NCI-H524 (cell line): ENCODE measurements at places on chromosomes 7 and 10.

- DNase-seq, result no peak
Observed at GRCh38 chr10:121158988-121159579, 307.9 kb downstream of the WDR11 start.

DNA sequence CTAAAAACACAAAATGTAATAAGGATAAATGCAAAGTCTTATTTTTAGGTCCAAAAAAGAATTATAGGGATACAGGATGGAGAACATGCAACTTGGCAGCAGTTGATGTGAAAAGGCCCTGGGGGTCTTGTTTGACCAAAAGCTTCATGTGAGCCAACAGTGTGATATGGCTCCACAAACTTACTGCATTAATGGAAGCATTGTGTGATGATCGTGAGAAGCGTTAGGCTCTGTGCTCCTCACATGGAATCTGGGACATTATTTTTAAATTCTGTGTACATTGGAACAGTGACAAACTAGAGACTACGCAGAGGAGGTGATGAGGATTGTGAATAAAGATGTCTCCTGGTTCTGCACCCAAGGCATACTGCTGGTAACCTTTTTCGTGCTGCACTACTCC, 39.1 kb upstream of the CALD1 start:
- no peak for DNase-seq

DNA sequence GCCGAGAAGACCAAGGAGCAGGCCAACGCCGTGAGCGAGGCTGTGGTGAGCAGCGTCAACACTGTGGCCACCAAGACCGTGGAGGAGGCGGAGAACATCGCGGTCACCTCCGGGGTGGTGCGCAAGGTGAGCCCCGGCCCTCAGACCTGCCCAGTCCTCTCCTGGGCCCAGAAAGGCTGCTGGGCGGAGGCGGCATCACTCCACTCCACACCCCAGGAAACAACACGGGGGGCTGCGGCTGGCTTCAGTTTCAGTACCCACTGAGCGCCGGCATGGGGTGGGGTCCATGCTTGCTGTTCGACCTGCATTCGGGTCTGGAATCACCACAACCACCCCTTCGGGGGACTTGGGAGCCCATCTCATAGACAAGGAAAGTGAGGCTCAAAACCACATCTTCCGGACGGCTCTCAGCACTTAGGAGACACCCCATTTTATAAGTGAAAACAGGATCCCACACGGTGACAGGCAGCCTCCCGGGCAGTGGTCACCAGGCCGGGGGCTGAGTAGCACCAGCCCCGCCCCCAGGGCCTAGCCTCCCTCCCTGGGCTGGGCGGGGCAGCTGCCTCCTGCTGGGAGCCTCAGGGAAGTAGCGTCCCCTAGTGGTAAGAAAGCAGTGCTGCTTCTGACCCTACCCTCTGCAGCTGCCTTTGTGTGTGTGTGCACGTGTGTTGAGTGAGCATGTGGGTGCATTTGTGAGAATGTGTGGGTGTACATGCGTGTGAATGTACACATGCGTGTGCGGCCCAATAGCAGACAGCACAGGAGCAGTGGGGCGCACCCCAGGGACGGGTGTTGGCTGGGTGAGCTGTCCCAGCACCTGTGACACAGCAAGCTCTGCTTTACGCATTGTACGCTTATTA, 1.8 kb downstream of the SNCG start:
- no peak for DNase-seq

DNA sequence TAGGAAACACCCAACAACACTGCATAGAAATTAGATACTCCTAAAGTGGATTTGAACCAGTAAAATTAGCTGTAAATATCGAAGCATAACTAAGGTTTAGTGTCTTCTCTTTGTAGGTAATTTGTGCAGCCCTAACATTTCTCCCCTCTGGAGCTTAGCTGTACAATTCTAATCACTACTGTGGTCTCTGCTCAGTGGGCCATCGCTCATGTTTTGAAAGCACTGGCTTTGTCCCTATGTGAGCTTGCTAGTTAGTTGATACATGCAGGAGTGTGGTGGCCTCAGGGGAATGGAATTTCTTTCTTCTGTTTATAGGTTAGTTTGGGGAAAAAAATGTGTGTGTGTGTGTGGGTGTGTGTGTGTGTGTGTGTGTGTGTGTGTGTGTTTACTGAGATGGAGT, 373.1 kb downstream of the DPP6 start:
- no peak for DNase-seq

DNA sequence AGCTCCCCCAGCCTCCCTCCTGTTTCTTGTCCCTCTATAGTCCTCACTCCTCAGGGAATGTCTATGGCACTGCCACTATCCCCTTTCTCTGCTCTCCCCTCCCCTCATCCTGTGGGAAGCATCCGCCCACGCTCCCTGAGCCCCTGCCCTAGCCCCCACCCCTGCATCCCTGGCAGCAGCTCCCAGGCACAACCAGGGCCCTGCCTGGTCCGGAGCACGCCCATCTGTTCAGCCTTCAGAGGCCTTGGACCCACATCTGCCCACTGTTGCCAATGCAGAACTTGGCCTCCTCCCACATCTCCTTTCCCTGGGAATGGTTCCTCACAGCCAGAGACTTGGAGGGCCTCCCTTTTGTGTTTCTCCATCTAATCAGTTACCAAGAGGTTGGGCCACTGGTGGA, 20.4 kb upstream of the TBRG4 start:
- no peak for DNase-seq
